ENCODE measurements at places on chromosomes 3 and 15.

- peak; percentile 48 for DNase-seq
- peaks cover 24% of the 10 kb centered on the region for H3K4me1 ChIP-seq
- H3K4me3 ChIP-seq = peak overlapping the region; percentile 7
- peaks cover 5% of the 10 kb centered on the region for H3K27me3 ChIP-seq
- H3K36me3 ChIP-seq = no peaks in the 10 kb centered on the region
- peak overlapping the region; percentile 17 for H3K27ac ChIP-seq
Observed at GRCh38 chr3:171846597-171846996, 3.4 kb downstream of the TMEM212 start.

DNA sequence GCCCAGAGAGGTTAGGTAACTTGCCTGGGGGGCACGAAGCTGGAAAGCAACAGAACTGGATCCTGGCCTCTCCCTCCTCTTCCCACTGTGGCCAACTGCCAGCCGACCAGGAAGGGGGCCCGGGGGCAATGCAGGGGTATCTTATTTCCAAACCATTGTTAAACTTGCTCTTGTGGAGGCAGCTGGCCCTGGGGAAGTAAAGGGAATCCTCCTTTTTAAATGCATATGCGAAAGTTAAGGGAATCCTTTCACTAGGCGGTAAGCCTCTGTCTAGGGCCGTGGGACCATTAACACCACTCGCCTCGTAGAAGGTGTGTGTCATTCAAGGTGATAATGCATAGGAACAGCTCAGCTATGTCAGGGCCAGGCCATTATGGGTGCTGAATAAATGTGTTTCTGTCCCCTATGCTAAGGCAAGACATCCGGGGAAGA lies 68.6 kb downstream of the ST6GAL1 start:
- H3K27ac ChIP-seq = no peak overlapping the region
- H3K4me3 ChIP-seq = no peak overlapping the region
- DNase-seq = no peak

GRCh38 chr3:196216089-196216564 lies at the start of gene SLC51A:
TSS of gene SLC51A (plus strand) at chr3:196216534. CDS start at chr3:196216713, 179 bp downstream.
- DNase-seq = no peak
- no peak within 1 kb of the TSS for H3K27ac ChIP-seq
- peaks cover 20% of the 10 kb centered on the region for H3K4me1 ChIP-seq
- H3K27me3 ChIP-seq = no peaks in the 10 kb centered on the region

DNA sequence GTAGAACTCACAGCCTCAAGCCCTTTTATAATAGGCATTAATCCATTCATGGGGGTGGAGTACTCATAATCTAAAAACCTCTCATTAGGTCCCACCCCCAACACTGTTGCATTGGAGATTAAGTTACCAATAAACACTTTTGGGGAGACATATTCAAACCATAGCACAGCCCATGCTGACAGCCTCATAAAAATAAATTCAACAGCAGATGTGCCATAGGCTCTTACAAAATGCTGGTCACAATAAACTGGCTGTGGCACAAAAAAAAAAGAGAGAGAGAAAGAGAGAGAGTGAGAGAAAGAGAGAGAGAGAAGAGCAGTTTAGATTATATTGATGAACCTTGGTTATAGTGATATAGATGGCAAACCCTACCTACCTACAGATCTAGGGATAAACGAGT lies 1000.9 kb downstream of the TUSC7 start:
- DNase-seq = no peak
- no peak overlapping the region for H3K27ac ChIP-seq
- no peaks in the 10 kb centered on the region for H3K36me3 ChIP-seq
- no peaks in the 10 kb centered on the region for H3K27me3 ChIP-seq

DNA sequence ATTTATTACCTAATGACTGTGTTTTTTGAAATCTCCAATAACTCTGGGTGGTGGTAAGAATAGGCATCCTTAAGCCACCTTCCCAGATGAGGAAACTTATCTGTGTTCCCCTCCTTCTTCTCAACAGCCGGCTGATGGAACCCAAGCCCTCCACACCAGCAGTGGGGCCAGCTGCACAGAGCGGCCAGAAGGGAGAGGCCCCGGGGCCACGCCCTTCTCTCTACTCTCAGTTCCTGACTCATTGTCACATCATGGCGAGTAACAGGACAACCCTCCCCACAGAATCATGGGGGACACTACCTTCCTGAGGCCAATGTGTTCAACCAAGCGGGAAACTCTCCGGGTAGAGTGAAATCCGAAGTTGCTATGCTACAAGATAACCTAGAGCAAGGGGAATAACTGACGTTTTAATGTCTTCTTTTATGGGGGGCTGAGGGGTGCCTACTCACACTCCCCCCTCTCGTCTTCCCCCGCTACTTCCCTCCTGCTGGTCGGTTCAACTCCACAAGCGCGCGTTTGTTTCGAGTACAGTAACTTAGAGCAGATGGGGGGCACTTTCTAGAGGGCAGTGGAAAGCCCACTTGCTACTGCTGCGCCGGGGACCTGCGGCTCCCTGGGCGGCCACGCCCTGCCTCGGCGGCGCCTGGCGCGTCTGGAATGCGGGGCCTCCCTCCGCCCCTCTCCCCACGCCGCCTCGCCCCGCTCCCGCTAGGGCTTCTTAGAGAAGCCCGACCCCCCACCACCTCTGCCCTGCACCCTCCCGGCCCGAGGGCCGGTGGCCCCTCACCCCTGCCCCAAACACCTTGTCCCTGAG lies 621 bp downstream of the ANXA2 start:
- peaks cover 47% of the 10 kb centered on the region for H3K36me3 ChIP-seq
- H3K27ac ChIP-seq = peak overlapping the region; percentile 92
- peak; percentile 65 for DNase-seq
- H3K4me3 ChIP-seq = peak overlapping the region; percentile 94

DNA sequence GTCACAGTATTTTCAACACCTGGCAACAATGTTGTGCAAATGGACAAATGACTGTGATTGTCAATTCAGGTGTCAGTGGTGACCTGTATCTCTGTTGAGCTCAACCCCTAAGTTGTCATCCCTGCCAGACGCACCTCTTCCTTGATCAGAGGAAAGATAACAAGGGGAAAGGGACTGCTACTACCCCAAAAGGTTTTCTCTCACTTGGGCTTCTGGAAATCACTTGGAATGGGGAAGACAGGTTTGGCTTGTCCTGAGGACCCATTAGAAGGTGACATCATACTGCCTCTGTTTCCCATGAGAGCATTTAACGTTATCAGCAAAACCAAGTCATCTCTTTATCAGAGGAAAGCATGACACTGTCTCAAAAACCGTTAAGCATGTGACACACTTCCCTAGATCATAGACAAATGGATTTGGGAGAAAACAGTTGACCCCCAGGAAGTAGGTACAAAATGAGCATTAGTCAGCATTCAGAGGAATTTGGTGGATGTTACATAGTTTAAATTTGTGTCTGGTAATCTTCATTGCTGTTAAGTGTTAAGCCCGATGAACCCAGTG lies 769.5 kb downstream of the GRM7 start:
- H3K36me3 ChIP-seq = no peaks in the 10 kb centered on the region
- no peak overlapping the region for H3K4me3 ChIP-seq
- H3K27me3 ChIP-seq = no peaks in the 10 kb centered on the region
- no peaks in the 10 kb centered on the region for H3K4me1 ChIP-seq
- no peak for DNase-seq

- DNase-seq = no peak
- no peaks in the 10 kb centered on the region for H3K36me3 ChIP-seq
- H3K4me1 ChIP-seq = peaks cover 6% of the 10 kb centered on the region
Observed at GRCh38 chr3:184491867-184492615, 69.5 kb upstream of the EPHB3 start.

DNA sequence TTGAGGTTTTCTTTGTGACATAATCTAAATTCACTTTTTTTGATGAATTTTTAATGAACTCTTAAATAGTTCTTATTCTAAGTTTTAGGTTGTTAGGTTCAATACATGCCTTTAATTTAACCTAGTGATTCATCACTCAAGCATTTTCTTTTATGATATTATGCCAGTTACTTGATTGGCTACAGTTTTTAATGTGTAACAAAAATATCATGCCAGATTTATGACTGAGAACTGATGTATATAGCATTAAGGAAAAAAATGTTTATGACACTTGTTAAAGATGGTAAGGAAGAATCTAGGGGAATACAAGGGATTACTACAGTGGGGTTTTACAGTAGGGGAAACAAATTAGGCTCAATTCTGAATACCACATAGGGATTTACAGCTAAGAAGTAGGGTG lies 103.1 kb downstream of the VGLL3 start:
- H3K36me3 ChIP-seq = no peaks in the 10 kb centered on the region
- H3K4me3 ChIP-seq = no peak overlapping the region
- H3K4me1 ChIP-seq = no peaks in the 10 kb centered on the region

All from activated CD8-positive, alpha-beta T cell treated with anti-CD3 and anti-CD28 coated beads, Interleukin-2, amount 10 ng/mL, durations not matched to agents 7 days and 5 days (primary cell).